ENCODE measurements at places on chromosomes 5 and 9.

GRCh38 chr5:134143431-134143830 is 28.9 kb downstream of the TCF7 start:
- DNase-seq: no peak

DNA sequence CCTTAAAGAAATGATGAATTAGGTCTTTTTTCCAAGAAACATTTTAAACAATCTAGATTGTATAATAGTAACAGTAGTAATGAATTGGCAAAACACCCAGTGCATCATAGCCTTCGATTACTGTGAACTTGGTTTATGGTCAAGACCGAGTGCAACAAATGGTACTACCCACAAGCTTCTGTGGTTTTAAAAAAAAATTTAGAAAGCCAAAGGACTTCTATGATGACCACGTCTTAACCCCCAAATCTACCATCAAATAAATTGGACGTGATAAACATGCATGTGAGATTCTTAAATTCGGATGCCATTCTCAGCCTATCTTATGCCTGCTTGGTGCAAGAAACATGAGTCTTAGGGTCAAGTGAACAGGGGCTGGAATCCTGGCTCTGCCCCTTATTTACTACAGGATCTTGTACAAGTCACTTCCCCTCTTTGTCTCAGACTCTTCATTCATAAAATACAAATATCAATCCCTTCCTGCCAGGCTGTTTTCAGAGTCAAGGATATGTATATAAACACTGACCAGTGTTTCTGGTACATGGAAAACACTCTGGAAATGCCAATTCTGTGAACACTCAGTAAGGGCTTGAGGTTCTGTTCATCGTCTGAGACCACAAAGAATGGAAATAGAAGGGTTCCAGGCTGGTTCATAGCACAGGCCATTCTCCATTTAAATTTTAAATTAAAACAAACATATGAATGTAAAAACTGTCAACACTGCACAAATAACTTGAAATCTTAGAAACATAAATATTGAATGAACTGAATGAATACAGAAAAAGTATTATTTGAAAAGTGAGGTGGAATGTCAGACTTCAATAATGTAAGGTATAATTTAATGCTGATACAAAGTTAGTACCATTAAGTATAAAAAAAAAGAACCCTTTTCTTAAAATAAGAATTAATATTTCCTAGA is 107.8 kb downstream of the NR6A1 start:
- DNase-seq: no peak

GRCh38 chr9:114034196-114034595 is 43.9 kb downstream of the AMBP start:
- DNase-seq: no peak

DNA sequence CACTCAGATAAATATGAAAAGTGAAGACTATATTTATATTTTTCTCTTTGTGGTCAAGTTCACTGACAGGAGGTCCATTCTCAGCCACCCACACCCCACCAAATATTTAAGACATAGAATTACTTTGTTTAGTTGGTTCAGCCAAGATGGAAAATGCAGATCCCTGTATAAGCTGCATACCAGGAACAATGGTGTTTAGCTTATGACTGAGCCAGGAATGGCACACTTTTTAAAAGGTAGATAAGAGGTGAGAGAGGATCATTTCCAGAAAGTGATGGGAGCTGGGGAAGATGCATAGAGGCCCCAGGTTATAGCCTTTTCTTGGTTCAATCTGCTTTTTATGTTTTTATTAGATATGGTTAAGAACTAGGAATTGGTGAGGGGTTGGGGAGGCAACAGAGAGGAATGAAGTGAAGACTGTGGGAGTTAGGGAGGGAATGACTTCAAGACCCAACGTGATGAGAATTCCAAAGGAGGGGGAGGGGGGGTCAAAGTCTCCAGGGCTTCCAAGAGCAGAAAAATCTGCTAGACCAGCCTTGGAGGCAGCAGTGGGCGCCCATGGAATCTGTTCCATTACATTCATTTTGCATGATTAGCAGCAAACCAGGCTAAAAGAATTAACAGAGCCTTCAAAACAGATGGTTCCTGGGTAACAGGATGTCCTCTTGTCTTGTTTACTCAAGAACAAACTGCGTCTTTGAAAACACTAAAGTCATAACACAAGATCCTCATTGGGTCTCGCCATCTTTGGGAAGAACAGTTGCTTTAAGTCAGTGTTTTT is 95.2 kb downstream of the FGF1 start:
- DNase-seq: no peak

DNA sequence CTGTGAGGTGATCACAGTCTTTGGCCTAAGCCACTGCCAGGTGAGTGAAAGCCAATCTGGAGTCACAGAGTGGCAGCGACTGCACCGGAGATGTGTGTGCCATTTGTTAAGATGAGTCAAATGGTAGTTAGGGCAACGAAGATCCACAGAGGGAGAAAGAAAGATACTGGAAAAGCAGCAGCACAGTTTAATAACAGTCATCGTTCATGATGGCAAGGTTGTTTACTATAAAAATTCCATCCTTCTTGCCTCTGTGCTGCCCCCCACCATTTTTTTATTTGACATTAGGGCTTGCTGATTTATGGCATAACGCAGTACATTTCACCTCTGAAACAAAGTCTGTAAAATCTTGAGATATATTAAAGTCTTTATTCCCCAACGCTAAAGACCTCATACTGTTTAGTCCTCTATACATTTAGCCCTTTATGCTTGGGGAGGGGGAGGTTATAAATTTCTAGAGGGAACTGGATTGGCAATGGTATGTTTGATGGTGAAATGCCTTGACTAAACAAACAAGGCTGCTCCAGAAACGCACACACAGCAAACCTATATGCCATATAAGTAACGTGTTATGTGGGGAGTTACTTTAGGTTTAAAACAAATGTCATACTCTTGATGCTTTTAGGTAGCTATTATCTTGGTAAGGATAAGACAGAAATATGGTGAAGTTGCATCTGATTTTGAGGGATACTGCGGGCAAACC is 55.8 kb upstream of the ABL1 start:
- no peak for DNase-seq

DNA sequence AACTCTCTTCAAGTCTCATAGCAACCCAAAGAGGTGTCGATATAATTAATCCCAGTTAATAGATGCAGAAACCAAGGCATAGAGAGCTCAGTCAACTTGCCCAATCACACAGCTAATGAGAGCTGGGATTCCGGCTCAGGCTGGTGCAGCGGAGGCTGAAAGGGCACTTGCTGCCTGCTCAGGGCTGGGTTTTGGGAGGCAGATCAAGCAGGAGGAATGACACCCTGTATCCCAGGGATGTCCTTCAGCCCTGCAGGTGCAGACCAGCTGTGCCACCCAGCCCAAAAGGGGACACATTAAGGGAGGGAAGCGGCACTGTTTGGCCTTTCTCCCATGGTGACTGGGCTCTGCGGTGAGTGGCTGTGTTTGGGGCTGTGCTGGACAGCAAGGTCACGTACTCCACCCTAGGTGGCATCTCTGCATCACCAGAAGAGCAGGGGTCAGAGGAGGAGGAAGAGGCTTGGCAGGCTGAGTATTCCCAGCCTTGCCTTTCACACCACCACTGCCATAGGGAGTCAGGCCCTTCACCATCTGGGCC is 124.1 kb downstream of the MVB12B start:
- DNase-seq: no peak

DNA sequence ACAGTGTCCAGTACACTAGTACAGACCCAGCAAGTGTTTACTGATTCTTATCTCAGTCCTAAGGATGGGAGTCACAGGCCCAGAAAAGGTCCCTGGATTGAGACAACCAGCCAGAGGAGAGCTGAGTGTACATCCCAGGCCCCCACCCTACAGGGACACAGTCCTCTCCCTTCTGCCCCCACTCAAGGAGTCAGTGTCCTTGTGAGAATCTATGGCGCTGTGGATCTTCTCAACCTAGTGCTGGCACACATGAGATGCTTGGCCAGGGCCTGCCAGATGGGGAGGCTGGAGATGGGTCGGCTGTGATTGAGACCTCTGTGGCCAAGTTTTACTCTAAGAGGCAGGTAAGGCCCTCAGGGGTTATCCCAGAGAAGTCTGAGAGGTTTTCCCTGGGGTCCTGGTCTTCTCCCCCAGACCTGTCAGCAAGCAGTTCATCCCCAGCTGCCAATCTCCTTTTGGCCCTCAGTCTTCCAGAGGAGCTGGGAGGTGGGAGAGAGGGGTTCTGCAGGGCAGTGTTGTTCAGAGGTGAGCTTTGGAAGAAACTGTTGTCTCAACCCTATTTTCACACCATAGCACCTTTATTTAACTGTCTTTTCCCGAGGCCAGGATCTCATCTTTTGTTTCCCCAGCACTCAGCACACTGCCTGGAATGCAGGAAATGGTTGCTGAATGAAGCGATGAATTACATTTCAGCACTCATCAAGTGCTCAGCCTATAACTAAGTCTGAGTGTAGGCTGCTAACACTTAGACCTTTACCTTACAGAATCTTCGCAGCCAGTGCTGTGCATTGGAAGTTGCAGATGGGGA is 3.2 kb upstream of the NSD1 start:
- DNase-seq: no peak

- no peak for DNase-seq
Measured at GRCh38 chr5:97363577-97363976, 180.5 kb upstream of the RIOK2 start.

- no peak for DNase-seq
Measured at GRCh38 chr5:37514946-37515345, 135.8 kb downstream of the WDR70 start.

DNA sequence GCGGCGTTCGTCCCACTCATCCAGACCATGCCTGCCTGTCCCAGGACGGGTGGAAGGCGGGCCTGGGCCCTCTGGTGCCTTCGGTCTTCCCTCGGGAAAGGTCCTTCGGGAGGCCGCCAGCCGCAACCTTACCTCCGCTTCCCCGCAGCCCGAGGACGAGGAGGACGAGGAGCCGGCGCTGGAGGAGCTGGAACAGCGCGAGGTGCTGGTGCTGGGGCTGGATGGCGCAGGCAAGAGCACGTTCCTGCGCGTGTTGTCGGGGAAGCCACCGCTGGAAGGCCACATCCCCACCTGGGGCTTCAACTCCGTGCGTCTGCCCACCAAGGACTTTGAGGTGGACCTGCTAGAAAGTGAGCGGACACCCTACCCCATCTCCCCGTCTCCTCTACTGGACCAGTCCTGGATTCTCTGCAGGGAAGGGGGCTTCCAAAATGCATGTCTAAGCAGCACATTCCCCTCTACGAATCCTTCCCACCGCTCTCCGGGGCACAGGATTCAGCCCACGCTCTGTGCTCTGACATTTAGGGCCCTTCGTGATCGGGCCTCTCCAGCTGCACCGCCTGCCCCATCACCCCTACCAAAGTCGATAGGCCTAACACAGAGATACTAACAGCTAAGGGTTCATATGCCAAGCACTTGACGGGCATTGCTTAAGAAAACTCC is 1.1 kb downstream of the ARL10 start:
- no peak for DNase-seq

DNA sequence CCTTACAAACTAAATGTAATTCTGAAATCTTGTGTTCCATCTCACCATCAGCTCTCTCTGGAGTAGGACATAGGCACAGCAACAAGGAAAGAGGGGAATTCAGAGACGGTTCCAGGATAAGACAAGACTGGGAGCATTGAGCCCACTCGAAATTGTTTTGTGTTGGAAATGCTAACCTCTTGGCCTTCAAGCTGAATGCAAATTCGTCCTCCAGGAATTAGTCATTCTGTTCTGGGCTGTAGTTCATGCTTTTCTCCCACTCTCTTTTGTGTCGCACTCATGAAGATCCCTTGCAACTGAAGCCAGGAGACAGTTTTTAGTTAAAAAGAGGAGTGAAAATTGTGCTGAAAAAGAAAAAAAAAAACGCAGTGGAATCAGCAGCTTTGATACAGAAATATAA is 121.7 kb upstream of the SEMA6A start:
- no peak for DNase-seq

DNA sequence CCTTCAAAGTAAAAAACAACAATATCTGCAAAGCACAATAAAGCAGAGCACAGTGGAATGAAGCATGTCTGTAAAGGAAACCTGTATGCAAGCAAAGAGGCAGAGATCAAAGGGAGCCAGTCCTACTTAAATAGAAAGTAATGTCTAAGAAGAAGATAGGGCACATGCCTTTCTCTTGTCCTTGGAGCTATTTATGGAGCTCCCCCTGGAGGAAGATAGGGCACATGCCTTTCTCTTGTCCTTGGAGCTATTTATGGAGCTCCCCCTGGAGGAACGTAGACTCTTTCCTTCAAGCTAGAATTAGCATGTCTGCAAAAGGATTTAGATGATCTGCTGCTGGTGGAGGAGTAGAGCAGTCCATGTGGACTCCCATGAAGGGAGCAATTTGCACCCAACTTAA is 168.1 kb upstream of the RASEF start:
- no peak for DNase-seq

GRCh38 chr5:61670941-61671340 is 338.9 kb downstream of the ZSWIM6 start:
- DNase-seq: no peak

DNA sequence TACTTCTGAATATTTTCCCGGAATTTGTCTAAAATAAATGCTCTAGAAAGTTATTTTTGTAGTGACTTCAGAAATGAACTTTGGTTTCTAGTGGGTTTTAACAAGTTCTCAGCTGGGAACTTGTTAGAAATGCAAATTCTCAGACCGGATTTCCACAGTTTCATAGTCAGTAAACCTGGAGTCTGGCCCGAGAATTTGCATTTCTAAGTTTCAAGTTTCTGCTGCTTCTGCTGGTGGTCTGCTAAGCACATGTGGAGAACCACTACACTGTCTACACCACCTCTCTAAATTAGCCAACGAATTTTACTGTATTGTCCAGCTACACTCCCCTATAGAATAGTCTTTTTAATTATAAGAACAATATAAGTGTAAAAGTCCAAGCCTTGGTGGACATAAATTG is 208.0 kb downstream of the CHSY3 start:
- no peak for DNase-seq

DNA sequence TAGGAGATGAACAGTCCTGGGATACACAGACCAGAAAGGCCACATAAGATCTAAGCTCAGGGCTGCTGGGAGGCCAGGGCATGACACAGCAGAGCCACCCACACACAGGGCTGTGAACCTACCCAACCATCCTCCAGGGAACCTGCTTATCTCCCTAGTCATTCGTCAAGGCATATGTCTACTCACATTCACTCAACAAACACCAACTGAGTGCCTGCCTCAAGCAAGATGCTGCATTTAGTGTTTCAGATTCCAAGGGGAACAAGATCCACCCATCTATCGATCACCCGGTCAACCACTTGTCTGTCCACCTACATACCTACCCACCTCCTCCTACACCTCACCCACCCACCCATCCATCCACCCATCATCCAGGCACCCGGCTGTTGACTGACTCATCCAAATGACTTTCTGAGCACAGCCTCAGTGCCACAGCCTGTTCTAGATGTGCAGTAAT is 1.9 kb downstream of the DPM2 start:
- no peak for DNase-seq

Measured in stimulated activated CD8-positive, alpha-beta memory T cell treated with anti-CD3 and anti-CD28 coated beads, Interleukin-15, amount 100 ng/mL, for 24 hours (primary cell).